ENCODE measurements at places on chromosomes 7 and 10. TPM values are rescaled to one million over a fixed set of nuclear protein-coding genes. Genes with fewer than 3 reads are reported as not detected.

Gene SYT15
- polyA plus RNA-seq: 0.07 TPM

Gene SLC26A3
- polyA plus RNA-seq: not detected

Gene NKX1-2
- polyA plus RNA-seq: 0.89 TPM

Gene HSPA12A
- polyA plus RNA-seq: 8.5 TPM

Gene UPK3BL2
- polyA plus RNA-seq: 27.3 TPM

Gene NKX6-2
- not detected for polyA plus RNA-seq

Gene PIK3CG
- not detected for polyA plus RNA-seq

Gene GPR26
- polyA plus RNA-seq: not detected

Gene AHCYL2
- polyA plus RNA-seq: 39.5 TPM

Gene CUZD1
- 0.93 TPM for polyA plus RNA-seq

Gene TRIM73
- polyA plus RNA-seq: 0.54 TPM

Gene FZD1
- 1.3 TPM for polyA plus RNA-seq

Gene DGKB
- not detected for polyA plus RNA-seq

Gene TMEM176A
- not detected for polyA plus RNA-seq

Gene GNAT3
- polyA plus RNA-seq: not detected

- DNase-seq: no peak
Observed at GRCh38 chr7:23765943-23766342, 55.9 kb downstream of the STK31 start.

DNA sequence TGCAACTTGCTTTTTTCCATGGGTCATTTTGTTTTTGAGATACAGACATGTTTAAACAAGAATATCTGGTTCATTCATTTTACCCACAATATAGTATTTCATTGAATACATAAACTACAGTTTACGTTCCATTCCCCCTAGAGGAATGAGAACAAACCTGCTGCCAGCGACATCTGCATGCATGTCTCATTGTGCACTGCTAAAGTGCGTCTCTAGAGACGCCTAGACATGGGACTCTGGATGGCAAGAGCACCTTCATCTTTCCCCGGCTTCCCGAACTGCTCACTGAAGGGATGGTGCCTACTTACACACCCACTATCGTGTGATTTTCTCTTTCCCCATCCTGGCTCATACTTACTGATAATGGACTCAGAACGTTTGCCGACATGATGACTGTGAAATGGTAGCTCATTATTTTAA, 1.2 kb upstream of the ZNF777 start:
- DNase-seq: no peak

GRCh38 chr7:150738591-150739001, 1.4 kb downstream of the GIMAP5 start:
- peak; percentile 13 for DNase-seq

- DNase-seq: no peak
Observed at GRCh38 chr10:114311023-114311422, 72.0 kb downstream of the VWA2 start.

GRCh38 chr7:142519079-142520078, 229.9 kb upstream of the PRSS1 start:
- DNase-seq: no peak

GRCh38 chr7:47266131-47266706, 315.7 kb downstream of the TNS3 start:
- DNase-seq: no peak

DNA sequence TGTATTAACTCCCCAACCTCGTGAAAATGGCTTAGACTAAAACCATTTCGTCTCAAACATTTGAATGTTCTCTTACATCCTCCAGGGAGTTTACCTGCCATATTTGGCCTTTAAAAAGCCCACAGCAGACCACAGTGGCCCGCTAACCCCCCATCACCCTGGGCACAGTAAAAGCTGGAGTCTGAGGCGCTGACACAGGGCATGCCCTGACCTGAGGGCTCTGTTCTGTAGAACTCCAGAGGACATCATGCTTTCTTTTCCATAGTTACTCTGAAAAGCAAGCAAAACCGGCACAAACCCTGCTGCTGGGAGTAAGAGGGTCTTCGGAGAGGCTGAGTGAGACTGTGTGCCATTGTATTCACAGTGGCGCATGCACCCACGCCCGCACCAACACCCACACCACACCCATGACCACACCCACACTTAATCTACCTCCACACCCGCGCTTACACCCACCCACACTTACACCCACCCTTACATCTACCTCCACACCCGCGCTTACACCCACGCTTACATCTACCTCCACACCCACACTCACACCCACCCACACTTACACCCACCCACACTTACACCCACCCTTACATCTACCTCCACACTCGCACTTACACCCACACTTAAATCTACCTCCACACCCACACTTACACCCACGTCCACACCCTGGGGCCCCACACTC, 32.1 kb downstream of the LRRC27 start:
- DNase-seq: no peak

GRCh38 chr7:91942312-91942711, 1.6 kb downstream of the AKAP9 start:
- no peak for DNase-seq

GRCh38 chr10:21060626-21061025, 163.5 kb upstream of the NEBL start:
- DNase-seq: no peak

- DNase-seq: no peak
Observed at GRCh38 chr10:133221331-133221730, 8.7 kb upstream of the UTF1 start.

DNA sequence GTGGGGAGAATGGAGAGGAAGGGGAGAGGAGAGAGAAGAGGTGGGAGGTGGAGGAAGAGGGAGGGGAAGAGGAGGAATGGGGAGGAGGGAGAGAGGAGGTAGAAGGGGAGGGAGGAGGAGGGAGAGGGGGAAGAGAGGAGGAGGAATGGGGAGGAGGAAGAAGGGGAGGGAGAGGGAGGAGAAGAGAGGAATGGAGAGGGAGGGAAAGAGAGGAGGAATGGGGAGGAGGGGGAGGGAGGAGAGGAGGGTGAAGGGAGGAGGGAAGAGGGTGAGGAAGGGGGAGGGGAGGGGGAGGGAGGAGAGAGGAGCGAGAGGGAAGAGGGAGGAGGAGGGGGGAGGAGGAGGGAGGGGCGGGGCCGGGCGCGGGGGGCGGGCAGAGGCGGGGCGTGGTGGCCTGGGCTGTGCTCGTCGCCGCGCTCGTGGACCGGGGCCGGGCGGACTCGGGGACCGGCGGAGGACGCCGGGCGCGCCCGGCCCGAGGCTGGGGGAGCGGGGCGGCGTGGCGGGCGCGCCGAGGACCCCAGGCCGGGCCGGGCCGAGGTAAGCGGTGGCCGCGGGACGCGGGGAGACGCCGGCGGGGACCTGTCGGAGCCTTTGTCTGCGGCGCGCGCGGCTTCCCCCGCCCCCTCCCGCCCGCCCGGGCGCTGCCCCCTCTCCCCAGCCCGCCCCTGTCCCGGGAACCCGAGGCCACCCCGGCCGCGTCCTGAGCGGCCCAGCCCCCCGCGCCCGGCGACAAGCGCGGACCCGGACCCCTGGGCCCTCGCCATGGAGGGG, at the start of gene SLC29A4:
Gene SLC29A4, plus strand, starts transcription at position 401 of the 774 bp plus-strand sequence. CDS start 4,874 bp downstream, outside the sequence.
- no peak for DNase-seq

DNA sequence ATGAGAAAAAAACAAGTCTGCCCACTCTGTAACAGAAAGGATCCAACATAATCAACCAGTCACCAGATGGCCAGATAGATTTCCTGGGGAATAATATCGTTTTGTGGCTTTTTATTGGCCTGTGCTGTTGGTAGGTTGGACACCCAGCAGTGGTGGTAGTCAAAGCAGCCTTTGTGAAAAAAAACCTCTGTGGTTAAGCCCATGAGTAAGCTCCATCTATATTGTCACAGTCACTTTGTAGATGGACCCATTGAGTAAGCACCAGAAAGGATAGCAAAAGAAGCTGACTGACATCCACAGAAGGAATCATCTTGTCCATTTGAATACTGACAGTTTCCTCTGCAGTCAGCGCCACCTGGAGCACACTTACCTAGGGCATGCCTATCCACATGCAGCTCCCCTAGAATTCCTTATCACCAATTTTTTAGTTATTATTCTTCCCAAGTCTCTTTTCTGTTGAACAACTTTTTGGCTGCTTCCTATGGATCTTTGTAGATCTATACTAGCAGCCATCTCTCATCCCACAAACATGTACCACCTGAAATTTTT, 96.9 kb downstream of the IQUB start:
- no peak for DNase-seq

- DNase-seq: peak; percentile 62
Observed at GRCh38 chr7:112770051-112770450, 20.1 kb downstream of the TMEM168 start.

- DNase-seq: no peak
Observed at GRCh38 chr7:127738859-127739258, 86.9 kb downstream of the SND1 start.

DNA sequence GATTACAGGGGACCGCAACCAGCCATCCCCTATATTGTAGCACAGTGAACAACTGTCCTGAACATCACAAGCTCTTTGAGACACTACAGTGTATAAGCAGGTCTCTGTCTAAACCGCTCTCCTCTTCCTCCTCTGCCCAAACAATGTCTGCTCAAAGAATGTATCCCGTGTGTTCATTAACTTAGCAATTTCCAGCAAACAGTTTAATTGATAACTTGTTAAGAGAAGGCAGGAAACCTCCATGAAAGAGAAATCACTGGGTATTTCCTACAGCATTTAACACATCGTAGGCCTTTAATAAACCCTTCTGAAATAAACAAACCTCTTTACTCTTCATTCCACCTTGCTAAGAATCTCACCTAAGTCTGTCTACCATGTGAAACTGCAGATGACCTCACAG, 1.5 kb downstream of the PMS2 start:
- DNase-seq: no peak

DNA sequence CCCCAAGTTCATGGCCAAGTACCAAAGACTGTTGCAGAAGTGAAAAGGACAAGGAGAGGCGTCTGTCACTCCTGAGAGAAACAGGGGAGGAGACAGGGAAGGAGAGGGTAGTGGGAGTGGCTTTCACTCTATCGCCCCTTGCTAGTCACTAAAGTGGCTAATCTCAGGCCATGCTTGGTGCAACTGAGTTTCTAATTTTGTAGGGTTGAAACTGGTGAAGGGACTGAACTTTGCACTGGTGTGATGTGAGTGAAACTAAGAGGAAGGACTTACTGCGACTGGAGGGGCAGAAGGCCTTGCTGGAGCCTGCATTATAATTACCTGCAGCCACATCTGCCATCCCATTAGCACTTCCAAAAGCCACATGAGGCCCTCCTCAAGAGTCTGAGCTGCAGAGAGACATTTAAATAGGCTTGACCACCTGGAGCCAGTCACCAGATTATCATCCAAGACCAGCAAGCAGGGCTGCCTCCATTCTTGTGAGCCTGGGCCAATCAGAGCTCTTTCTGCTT, 107.2 kb upstream of the EEPD1 start:
- no peak for DNase-seq

DNA sequence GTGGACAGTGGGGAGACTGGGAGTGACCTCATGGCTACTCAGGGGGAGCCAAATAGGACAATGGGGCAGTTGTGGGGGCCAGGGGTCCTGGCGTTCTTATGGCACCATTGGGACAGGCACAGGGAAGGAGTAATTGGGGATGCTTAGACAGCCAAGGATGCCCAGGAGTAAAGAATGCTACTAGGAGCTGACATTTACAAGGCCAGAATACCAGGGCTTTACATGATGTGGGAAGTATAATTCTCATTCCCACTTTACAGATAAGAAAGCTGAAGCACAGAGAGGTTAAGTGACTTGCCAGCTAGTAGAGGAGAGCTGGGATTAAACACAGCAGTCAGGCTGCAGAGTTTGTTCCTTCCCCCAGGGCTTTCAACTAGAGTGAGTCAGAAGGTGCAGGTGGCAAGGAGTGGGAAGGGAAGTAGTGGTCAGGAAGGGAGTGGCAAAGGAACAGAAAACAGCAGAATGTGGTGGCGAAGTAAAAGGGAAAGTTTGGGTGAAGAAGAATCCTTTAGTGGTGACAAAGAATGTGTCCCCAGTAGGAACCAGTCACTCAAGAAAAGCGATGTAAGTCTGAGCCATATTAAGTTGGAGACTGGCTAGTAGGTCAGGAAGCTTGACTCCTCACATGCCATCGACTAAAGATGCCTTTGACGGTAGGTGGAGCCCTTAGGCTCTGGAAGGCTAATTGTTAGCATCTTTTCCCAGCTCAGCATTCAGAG, 32.8 kb downstream of the CPVL start:
- peak; percentile 90 for DNase-seq

GRCh38 chr7:126668367-126668752, 584.4 kb downstream of the GRM8 start:
- DNase-seq: no peak

- no peak for DNase-seq
Observed at GRCh38 chr10:22624287-22624738, 90.1 kb downstream of the PIP4K2A start.

DNA sequence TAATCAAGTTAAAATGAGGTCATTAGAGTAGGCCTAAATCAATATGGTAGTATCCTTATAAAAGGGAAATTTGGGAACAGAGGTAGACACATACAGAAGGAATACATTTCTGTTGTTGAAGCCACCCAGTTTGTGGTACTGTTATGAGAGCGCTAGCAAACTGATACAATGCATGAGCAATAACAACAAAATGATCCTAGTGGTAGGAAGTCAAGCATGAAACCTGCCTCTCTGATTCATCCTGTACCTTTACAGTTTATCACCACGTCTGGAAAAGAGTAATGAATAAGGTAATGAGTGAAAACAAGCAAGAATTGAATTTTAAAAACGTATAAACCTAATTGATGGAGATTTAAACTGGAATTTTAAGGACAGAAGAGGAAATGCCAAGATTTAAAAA, 217.2 kb downstream of the PCLO start:
- DNase-seq: no peak

GRCh38 chr7:42046483-42046882, 190.5 kb downstream of the GLI3 start:
- no peak for DNase-seq

- no peak for DNase-seq
Observed at GRCh38 chr10:8211631-8212030, 157.1 kb downstream of the GATA3 start.

DNA sequence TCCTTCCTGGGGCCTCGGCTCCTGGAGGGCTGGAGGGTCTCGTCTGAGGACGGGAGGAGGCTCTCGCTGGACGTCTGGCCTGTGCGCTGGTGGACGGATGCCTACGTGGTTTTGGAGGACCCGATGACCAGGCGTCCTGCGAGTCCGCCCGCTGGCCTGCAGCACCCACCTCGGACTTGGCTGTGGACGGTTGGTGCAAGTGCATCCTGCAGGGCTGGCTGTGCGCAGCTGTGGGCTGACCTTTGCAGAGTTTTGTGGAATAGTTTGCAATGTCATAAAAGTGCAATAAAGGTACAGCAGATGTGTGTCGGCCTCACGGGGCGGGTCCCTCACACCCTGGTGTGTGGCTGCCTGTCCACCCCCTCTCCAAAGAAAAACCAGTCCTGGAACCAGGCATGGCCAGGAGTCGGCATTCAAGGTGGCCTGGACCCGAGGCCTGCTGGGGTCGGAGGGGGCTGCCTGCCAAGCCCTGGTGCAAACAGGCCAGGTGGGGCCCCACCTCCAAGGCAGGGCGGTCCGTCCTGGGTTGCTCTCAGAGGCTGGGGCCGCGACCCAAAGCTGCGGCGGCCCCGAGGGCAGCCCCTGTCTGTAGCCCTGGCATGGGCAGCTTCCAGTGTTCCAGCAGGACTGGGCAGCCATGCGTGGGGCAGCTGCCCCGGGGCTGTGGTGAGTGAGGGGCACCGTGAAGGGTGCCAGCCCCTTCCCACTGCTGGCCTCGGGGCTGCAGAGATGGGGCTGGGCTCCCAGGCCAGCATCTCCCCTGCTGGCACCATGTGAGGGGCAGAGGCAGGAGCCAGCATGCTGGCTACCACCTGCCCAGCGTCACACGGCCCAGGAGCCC, 29.3 kb upstream of the FOXL3 start:
- DNase-seq: no peak

Data from keratinocyte (primary cell).